ENCODE measurements at places on chromosomes 1 and 21.

- no peak for DNase-seq
These were observed 563 bp upstream of the NFIA start for GRCh38 chr1:61081686-61082310.

- no peak for DNase-seq
These were observed 5.0 kb downstream of the VANGL2 start for GRCh38 chr1:160405331-160405877.

- DNase-seq = no peak
These were observed 50.0 kb downstream of the LACTBL1 start for GRCh38 chr1:22922640-22923039.

- DNase-seq = no peak
These were observed 19.7 kb upstream of the MX1 start for GRCh38 chr21:41406340-41406739.

- DNase-seq = no peak
These were observed 30.5 kb upstream of the FASLG start for GRCh38 chr1:172628401-172628800.
